ENCODE measurements at places on chromosomes 1 and 21.

DNA sequence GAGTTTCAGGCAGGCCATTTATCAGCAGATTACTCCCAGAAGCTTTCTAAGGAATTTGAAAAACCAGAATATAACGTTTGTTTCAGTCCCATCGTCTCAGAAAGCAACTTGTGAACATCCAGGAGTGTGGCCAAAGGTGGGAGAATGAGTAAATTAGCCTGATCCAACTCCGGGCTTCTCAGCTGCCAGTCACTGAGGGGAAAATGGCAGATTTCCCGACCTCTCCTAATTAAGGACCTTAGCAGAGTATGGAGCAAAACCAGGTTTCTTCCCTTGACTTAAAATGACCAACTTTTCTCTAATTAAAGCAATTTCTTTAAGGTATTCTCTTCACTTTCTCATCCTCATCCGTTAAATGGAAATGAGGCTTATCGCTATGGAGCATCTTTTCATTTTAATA lies 1.0 kb downstream of the CORT start:
- no peak for DNase-seq

DNA sequence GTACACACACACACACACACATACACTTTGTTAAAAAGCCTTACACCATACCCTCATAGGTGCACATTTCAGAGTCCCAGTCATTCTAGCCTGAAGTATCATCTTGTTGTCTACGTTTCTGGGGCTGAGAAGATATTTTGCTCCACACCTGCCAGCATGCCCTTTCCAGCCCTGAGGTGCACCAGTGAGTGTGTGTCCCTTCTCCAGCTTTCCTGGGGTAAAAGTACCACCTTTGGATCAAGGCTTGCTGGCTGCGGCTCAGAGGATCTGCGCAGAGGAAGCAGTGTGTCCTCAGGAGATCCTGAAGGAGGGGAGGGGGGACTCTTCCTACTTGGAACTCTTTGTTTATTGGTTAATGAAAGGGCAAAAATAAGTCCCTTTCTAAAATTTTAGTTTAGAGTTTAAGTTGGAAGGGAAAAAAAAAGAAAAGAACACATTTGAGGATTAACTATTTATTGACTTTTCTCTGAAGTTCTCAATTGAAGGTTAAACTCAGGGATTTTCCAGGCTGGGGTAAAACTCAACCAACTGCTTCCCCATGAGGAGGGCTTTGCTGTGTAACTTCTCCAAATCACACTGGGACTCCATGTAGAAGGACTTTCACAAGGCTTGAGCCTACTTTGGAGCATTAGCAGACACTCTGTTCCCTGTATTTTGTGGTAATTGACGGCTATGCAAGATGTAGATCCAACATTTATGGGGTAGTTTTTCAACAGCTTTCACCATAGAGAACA lies 200.3 kb upstream of the SGIP1 start:
- peak; percentile 66 for DNase-seq

DNA sequence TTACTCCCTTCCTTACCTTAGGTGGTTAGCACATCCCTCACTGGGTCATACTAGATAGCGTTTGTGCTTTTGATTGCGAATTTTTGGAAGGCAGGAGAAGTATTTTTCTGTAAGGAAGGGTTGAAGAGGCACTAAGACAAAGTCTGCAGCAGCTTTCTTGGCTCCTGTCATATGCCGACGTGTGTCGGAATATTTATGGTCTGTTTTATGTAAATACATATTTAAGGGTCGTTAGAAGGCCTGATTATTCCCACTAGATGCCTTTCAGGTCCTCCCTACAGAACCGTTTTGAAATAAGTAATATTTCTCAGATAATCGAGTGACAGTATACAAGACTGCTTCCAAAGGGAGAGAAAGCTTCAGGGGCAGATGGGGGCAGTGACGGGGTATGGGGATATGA lies 10.0 kb downstream of the RNF220 start:
- DNase-seq, result no peak

GRCh38 chr1:226443033-226443432 lies 35.1 kb upstream of the PARP1 start:
- DNase-seq, result no peak

DNA sequence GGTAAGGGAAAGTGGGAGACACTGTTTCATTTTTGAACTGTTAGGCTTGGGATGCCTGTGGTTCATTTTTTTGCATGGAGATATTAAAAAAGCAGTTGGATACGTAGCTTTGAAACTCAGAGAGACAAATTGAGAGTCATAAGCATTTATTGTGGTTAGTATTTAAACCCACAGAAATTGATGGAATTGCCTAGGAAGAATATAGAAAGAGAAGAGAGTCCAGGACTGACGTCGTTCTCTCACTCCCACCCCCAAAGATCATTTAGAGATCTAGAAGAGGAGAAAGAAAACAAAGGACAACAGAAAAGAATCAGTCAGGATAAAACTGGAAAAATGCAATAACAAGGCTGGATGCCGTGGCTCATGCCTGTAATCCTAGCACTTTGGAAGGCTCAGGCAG lies 73.2 kb upstream of the BMP8A start:
- no peak for DNase-seq

DNA sequence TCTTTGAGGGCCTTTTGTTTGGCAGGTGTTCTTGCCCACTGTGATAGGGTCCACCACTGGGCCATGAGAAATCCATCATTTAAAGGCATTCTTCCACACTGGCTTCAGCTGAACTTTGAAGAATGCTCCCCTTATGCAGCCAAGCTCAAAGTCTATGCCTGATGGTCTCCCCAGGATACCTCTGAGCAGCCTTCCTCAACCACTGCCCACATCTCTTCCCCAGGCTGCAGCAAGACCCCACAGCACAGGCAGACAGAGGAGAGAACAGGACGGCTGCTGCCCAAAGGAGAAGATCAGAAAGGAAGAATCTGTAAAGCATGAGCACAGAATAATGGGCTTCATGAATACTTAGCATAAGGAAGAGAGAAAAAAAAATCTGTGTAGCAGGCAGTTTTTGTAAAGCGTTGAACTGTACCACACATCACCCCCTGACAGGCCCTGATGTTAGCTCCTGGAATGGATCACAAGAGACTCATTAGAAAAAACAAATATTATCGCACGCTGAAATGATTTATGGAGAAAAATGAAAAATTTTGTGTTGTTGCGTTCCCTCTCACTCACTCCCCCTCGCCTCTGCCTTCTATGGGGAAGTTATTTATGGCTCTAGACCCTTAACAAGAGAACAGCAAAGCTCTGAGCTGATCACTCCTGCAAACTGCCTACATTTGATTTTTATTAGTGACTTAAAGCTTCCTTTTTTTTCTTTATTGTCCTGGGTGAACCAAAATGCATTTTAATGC lies 134.1 kb downstream of the TMEM53 start:
- DNase-seq, result no peak

DNA sequence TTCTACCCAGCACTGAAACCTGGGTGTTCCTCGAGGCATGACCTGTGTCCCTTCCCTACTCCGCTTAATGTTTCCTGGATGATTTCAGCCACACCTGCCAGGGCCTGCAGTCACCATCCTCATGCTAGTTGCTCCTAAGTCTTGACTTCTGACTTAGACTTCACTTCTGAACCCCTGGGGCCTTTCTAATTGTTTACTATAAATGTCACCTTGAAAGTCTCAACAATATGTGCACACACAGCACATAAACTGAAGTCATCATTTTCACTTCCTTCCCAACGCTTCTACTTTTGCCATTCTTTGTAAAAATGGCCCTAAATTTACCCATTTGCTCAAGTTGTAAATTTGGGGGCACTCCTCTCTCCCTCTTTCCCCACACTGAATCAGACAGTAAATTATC lies 141.1 kb downstream of the DYRK1A start:
- no peak for DNase-seq

- DNase-seq, result no peak
Measured at GRCh38 chr1:206739411-206740076, 31.0 kb upstream of the IL19 start.

DNA sequence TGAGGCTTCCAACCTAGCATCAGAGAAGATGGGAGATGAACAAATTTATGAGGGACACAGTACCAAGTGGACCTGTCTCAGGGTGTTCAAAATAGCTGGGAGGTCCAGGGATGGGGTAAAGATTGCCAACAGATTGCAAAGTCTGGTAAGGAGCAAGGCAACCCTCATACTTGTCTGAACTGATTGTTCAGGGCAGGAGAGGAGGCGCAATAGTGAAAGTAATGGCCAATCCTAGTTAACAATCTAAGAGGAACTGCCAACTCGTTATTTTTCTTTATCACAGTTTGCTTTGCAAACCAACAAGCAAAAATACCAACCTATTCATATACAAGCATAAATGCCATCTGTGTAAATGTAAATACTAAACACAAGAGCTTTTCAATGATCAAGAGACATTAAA lies 78.4 kb upstream of the S1PR1 start:
- no peak for DNase-seq

DNA sequence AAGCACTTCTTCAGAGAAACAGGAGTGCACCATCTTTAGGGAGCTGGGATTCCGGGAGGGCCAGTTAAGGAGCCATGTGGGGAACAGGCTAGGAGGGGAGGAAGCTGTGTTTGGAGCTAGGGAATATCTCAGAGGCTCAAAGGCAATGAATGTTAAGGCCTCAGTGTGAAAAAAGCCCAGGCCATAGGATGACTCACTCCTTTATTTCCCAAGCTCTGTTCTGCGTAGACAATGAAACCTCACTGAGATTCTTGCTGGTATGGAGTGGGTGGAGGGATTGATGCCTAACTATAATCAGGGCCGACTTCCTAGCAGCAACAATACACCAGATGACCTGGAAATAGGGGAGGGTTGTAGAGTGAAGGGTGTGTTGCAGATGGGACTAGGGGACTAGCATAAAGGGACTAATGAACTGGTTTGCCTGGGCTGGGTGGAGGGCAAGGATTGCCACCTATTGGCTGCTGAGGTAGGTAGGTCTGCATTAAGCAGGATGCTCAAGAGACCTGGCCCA lies 2.1 kb downstream of the GNAT2 start:
- DNase-seq, result no peak

DNA sequence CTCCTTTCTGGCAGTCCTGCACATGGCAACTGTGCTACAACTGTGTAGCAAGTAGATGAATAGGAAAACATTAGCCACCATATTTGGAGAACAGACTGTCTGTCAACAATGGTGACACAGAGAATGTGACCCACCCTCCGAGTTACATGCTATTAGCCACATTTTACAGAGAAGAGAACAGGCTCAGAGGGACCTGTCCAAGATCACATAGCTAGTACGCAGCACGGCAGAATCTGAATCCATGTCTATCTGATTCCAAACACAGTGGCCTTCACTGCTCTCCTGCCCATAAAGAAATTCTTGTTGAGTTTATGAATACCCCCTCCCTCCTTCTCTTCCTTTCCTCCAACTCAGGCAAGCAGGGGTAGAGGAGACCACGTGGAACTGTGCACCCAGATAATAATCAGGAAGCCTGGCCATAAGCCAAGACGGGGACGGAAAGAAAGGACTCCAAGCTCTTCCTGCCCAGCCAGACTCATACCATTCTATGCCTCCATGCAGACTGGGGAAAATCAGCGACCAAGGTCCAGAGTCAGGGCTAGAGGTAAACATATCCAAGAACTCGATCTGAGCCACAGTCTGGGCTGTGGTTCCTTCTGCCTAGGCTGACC lies 78.8 kb downstream of the TRABD2B start:
- DNase-seq, result no peak

GRCh38 chr1:234667600-234668576 lies 57.9 kb upstream of the IRF2BP2 start:
- DNase-seq, result no peak
